ENCODE measurements at places on chromosomes 4 and X.

DNA sequence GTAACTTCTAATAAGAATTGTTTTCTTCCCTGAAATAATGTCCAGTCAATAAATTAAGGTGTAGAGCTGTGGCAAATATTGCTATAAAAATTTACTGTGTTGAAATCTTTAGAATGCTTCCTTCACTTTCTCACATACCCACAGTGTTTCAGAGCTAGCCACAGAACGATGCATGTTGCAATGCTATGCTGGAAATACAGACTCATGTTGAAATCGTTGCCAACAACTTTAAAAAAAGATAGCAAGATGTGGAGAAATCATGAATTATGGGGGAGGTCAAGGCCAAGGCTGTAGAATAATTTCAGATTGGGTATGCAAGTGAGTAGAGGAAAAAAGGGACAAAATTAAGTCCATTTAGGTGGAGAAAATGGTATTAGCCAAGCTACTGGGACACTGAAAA, 204.8 kb downstream of the VEGFC start:
- no peak for DNase-seq

DNA sequence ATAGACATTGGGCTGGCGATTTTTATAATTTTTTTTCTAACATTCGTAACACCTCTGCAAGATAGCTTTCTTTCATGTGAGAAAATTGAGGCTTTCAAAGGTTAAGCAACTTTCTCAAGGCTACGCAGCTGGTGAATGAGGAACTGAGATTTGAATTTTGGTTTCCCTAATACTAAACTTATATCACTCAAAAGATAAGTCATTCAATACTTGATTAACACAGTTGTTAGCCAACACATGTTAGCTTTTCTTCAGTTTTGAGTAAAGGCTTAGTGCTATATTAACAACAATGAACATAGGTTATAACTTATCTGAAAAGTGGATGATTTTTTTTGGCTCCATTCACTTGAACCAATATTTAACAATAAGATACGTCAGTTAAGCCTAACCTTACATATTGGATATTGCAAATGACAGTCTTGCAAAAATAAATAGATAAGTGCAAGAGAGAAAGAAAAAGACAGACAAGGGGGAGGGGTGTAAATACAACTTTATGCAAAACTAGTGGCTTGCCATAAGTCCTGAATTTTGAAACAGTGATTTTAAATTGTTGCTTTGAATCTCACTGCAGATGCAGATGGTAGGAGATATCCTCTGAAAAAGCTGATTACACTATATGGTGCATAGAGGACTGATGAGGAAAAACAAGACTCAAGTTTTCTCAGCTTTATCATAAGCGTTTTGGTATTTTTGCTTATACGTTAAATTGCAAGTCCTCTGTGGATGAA, 11.1 kb upstream of the GPM6A start:
- no peak for DNase-seq

DNA sequence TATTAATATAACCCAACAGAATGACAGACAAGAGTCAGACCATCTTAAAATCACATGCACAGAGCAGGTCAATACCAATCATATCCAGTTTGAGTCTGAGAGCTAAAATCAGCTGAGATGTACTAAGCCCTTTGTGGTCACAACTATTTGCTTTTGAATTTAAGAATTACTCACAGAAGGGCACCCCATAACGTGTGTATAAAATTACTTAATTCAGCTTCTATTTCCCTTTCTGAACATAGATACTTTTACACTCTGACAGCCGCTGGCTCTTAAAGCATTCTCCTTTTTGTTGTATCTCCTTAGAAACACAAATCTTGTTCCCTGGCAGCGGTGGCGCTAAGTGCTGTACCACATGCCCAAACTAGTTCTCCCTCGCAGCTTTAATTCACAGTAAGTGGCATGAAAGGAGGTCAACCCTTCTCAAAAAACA, 14.8 kb upstream of the PPARGC1A start:
- no peak for DNase-seq

DNA sequence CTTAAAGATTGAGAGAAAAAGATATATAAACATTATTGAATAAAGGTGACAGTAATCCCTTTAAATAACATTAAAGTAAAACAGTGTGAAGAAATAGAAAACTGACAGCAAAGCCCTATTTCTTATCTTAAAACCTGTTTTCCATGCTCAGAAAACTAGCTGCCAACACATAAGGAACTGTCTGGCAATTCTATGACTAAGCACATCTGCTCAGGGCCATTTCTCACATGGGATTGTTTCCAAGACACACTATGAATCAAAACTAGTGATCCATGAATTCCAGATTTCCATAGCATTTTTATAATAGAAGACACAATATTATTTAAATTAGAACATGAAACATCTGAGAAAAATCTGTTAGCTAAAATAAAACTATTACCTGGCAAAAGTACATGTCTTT, 113.4 kb downstream of the SCLT1 start:
- DNase-seq = no peak

DNA sequence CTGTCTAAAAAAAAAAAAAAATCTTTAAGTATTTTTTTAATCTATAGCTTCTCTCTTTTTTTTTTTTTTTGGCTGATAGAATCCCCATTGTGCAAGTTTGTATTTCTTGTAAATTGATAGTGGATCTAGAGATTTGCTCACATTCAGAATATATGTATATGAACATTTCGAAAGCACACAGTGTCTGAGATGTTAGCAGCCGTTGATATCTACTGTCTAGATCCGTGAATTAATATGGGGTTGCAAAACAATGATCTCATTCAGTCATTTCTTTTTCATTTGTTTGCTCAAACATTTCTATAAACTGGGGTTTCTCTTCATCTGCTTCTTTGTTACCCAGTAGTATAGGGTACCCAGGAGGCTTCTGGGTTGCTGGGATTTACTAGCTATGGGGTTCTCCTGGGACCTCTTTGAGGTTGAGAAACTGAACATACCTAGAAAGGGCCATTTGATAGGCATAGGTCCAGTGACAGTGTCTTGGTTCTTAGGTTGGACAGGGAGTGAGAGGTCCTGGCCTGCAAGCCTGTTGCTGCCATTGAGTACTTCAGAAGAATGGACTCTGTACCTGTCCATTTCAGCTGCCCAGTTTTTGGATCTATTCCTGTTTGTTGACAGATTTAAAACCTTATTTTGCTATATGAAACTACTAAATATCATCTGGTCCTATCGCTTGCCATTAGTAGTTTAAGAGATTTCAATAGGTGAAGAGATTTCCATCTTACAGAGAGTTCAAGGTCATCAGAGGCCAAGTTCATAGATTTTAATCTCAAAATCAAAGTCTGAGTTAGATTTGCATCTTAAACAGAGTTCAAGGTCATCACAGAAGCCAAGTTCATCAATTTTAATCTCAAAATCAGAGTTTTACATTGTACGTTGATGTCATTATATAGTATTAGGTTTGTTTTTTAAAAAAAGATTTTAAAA, 50.8 kb downstream of the WWC2 start:
- DNase-seq = no peak

DNA sequence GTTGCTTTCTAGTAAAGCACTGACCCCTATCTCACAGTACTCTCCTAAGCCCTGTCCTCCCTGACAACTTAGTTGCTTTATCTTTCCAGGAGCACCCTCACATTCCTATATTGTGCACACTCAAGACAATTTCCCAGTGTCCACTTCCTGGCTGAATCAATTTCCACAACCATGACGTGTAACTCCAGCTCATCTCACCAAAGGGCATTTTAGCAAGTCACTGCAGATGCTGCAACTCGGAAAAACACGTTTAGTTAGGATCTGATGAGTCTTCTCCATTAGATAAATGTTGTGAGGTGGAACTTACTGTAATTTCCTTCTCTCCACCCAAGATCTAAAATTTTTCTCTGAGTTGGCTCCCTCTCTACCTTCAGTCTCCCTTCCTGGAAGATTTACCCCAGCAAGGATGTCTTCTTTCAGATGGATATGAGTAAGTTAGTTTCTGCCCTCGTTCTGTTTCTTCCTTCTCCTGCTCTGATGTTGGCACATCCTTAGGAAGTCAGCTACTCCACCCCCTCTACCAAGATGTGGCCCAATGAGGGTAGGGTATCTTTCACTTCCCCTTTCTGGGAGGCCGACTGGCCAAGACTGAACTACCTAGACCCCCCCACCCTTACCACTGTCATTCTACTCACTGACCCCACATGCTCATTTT, 28.8 kb upstream of the IL13RA1 start:
- no peak for DNase-seq

GRCh38 chr4:152999346-153000075, 63.4 kb downstream of the FHDC1 start:
- DNase-seq = no peak
